ENCODE measurements at places on chromosomes 1 and 21.

DNA sequence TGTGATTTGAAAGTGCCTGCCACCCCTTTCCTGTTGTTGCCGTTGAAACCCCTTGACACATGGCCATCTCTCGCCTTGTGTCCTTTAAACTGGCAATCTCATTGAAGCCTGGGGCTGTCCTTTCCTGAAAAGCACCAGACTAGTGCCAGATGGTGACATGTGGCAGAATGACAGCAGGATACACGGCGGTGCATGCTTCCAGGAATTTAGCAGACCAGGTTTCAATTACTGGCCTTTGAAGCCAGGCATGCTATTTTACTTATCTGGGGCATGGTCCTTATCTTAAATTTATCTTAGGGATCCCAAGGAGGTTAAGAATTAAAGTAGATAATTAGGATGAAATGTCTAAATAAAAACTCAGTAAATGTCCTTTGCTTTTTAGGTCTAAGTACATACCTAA is 15.2 kb downstream of the PLPPR4 start:
- DNase-seq, result no peak

DNA sequence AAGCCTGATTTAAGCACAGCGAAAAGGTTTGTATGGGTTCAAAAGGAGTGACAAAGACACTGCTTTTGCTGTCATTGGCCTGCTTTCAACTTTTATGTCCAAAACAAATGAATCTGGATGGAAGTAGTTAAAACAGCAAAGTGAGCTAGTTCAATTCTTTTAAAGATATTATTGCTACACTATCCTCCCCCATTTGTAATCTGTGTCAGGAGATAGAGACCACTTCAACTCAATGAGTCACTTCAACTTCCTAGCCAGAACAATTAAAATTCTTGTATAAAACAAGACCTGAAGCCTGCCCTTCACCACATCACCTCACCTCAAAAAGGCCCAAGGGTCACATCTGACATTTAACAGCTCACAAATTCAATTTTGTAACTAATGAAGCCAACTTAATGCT is 364.1 kb upstream of the LYPLAL1 start:
- no peak for DNase-seq

DNA sequence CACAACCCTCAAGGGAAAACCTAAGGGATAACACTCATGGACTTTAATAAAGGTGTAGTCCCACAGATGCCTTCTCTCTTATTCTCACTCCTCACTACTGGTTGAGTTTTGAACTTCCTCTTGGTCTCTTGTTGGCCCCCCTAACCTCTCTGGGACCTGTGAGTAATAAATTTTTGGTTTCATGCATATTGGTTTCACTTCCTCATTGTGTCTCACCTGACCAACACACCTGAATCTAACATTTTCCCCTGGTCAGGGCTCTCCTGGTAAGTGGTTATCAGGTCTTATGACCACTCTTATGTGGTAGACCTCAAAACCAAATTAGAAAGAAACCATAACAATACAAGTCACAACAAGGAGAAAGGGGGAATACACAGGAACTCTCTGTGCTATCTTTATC is 60.5 kb upstream of the PRMT6 start:
- no peak for DNase-seq

DNA sequence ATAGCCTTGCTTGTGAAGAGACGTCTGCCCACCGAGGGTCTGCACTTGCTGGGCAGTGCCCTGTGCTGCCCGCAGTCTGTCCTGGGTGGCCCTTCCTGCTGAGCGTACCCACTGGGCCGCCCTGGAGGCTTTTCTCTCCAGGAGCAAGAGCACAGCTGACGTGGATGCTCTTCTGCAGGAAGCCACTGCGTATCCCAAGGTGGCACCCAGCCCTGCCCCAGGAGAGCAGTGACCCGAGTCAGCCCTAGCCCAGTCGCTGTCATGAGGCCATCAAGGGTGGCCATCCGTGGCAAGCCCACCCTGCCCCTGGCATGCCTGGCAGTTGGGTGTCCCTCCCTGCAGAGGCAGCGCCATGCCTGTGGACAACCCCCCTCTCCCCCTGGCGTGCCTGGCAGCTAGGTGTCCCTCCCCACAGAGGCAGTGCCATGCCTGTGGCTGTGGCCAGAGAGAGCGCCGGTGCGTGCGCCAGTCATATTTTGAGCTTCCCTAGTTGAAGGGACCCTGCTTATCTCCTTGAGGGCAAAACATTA is 51.3 kb upstream of the COL6A1 start:
- no peak for DNase-seq

GRCh38 chr1:15354580-15354965 is 55.1 kb upstream of the EFHD2 start:
- no peak for DNase-seq

DNA sequence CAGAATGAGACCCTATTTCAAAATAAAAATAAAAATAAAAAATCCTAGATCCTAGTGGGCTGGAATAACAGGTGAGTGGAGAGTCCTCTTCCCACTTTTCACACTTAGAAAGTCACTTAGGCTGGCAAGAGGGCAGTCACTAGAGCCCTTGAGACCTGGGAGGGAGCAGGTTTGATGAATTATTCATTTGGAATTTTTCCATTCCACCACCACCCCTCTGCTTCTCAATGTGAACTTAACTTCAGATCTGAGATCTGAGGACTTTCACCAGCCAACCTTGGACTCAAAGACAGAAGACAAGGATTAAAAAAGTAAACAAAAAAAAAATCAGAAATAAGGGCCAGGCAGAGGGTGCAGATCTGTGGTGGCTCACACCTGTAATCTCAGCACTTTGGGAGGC is 16.5 kb downstream of the AKR7A3 start:
- DNase-seq, result no peak

- no peak for DNase-seq
Observed at GRCh38 chr1:152035539-152036266, 1.1 kb downstream of the S100A11 start.
